NCI-H2081 treated with DMSO at 0.1 percent for 48 hours (cell line): ENCODE measurements at places on chromosomes 11 and 22.

DNA sequence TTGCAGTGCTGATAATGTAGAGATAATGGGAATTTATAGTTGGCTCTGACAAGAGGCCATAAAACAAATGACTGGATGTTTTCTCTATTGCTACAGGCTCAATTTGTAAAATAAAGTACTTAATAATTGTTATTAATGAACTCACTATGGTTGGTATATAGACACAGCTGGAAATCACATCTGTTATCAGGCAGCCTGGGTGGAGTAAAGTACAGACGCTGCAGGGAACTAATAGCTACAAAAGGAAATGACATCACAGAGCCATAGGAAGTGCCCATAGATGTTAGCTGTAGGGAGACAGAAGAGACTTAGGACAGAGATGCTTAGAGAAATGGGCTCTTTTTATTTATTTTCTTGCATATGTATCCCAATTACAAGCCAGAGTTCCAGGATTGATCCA is 81.0 kb upstream of the SNX19 start:
- DNase-seq: no peak

- DNase-seq: no peak
These were observed 8.9 kb upstream of the AQP11 start for GRCh38 chr11:77580712-77581337.

GRCh38 chr11:78161962-78162371 is 22.5 kb upstream of the ALG8 start:
- DNase-seq: no peak

GRCh38 chr11:131483877-131484276 is 113.5 kb downstream of the NTM start:
- no peak for DNase-seq

GRCh38 chr11:126655807-126656128 is 300.3 kb downstream of the ST3GAL4 start:
- no peak for DNase-seq

GRCh38 chr11:108965306-108966001 is 300.6 kb downstream of the DDX10 start:
- no peak for DNase-seq

GRCh38 chr11:71538666-71538990 is 803 bp downstream of the KRTAP5-8 start:
- no peak for DNase-seq

- no peak for DNase-seq
These were observed 165.6 kb downstream of the DBX1 start for GRCh38 chr11:19994672-19995071.

DNA sequence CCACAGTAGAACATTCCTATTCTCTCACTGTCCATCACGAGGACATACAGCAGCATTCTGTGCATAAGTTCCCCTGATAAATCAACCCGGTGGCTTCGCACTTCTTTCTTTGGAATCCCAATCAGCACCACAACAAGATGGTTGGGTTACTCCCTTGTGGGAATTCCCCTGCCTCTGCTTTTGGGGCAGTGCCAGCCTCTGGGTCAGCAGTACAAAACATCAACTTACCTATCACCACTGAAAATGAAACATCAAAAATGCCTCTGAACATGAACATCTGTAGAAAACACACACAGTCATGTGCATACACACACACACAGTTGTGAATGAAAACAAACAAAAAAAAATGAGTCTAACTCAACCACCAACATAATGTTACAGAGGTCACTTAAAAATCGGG is 79.3 kb downstream of the KCNA4 start:
- no peak for DNase-seq

- DNase-seq: no peak
These were observed 61.3 kb upstream of the BARX2 start for GRCh38 chr11:129314371-129314770.

GRCh38 chr22:29315286-29316140 is at the start of gene RASL10A:
Gene RASL10A (minus strand): TSS chr22:29315697. CDS start chr22:29315246, 451 bp downstream.
- no peak for DNase-seq

- no peak for DNase-seq
These were observed 2.7 kb downstream of the RBM14 start for GRCh38 chr11:66619080-66619554.

DNA sequence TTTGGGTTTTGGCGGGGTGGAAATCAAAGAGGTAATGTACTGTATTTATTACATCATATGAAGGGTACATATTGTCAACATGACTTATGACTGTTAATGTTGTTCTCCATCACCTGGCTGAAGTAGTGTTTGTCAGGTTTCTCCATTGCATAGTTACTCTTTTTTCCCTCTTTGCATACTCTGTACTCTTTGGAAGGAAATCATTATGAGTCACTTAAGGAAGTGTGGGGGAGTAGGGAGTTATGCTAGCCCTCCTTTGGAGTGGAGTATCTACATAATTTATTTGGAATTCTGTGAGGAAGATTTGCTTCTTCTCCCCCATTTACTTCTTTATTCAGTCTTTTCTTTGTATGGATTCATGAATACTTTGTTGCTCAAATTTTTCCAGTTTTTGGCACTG is 3.6 kb upstream of the PGR start:
- no peak for DNase-seq

DNA sequence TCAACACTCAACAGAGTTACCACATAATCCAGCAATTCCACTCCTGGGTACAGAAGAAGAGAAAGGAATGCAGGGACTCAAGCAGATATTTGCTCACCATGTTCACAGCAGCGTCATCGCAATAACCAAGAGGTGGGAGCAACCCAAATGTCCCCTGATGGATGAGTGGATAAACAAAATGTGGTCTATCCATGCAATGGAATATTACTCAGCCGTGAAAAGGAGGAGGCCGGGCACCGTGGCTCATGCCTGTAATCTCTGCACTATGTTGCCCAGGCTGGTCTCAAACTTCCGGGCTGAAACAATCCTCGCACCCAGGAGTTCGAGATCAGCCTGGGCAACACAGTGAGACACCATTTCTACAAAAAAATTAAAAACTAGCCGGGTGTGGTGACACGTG is 131.7 kb downstream of the CTTN start:
- DNase-seq: no peak

- DNase-seq: no peak
These were observed 171.0 kb upstream of the ARHGAP20 start for GRCh38 chr11:110883256-110883655.
